ENCODE measurements at places on chromosomes 11 and 22. TPM values are rescaled to one million over a fixed set of nuclear protein-coding genes. Genes with fewer than 3 reads are reported as not detected.

Gene UPK3A
- total RNA-seq, result not detected

Gene RAG2
- total RNA-seq, result not detected

Gene APOL3
- total RNA-seq, result 194 TPM

Gene MUC6
- total RNA-seq, result not detected

Gene PDE2A
- 159 TPM for total RNA-seq

Gene TRIM3
- total RNA-seq, result 28.1 TPM

Gene SNX19
- 77.1 TPM for total RNA-seq

Gene FBLN1
- total RNA-seq, result 0.16 TPM

Gene CALCB
- total RNA-seq, result not detected

Gene ARHGAP20
- 0.16 TPM for total RNA-seq

Gene KRTAP5-9
- total RNA-seq, result not detected

Gene DRD4
- total RNA-seq, result not detected

Gene EIF3F
- total RNA-seq, result 212 TPM

Gene LRRN4CL
- under 0.01 TPM for total RNA-seq

Gene DBX1
- total RNA-seq, result not detected

Gene USH1C
- not detected for total RNA-seq

Gene IL18
- 0.16 TPM for total RNA-seq

Gene CRACR2B
- total RNA-seq, result 12.3 TPM

Gene SLC6A5
- not detected for total RNA-seq

Gene TMEM132A
- total RNA-seq, result 137 TPM

Gene SLC25A18
- total RNA-seq, result not detected

Gene RIMBP3B
- not detected for total RNA-seq

Gene CRYBA4
- total RNA-seq, result not detected

Gene F2
- not detected for total RNA-seq

Gene FREY1
- 0.49 TPM for total RNA-seq

Gene OR8D4
- total RNA-seq, result not detected

Gene MPPED2
- not detected for total RNA-seq

Gene CELF1
- 119 TPM for total RNA-seq

Gene TUBA8
- 1.0 TPM for total RNA-seq

Gene SCGB1D2
- not detected for total RNA-seq

Gene FOLH1
- total RNA-seq, result 0.16 TPM

Gene TRIM48
- not detected for total RNA-seq

Gene TRPC6
- total RNA-seq, result 106 TPM

Gene OR1S2
- not detected for total RNA-seq

Gene SCN4B
- under 0.01 TPM for total RNA-seq

Gene FXYD6
- under 0.01 TPM for total RNA-seq

Gene CYB5R2
- total RNA-seq, result 1.9 TPM

Gene CHADL
- total RNA-seq, result 1.0 TPM

Gene C11orf86
- total RNA-seq, result not detected

Gene POLD3
- 11.8 TPM for total RNA-seq

Gene RFPL3
- total RNA-seq, result not detected

Gene MS4A4E
- not detected for total RNA-seq

Gene CABP4
- total RNA-seq, result 3.1 TPM

Gene OR52E8
- not detected for total RNA-seq

Gene C22orf31
- not detected for total RNA-seq

Gene GNAZ
- 0.57 TPM for total RNA-seq

Gene GLYATL2
- total RNA-seq, result not detected

Gene FAM227A
- 0.16 TPM for total RNA-seq

Gene PRR33
- not detected for total RNA-seq

Gene SLC43A3
- total RNA-seq, result 56.5 TPM

All from bladder microvascular endothelial cell (primary cell).